ENCODE measurements at places on chromosomes 3 and 15. TPM values are rescaled to one million over a fixed set of nuclear protein-coding genes. Genes with fewer than 3 reads are reported as not detected.
A peak's percentile ranks its signal among the peaks of the same experiment; 100 is the strongest.

Gene MON1A
- 9.6 TPM for total RNA-seq

Gene RPP25
- total RNA-seq: 1.7 TPM

DNA sequence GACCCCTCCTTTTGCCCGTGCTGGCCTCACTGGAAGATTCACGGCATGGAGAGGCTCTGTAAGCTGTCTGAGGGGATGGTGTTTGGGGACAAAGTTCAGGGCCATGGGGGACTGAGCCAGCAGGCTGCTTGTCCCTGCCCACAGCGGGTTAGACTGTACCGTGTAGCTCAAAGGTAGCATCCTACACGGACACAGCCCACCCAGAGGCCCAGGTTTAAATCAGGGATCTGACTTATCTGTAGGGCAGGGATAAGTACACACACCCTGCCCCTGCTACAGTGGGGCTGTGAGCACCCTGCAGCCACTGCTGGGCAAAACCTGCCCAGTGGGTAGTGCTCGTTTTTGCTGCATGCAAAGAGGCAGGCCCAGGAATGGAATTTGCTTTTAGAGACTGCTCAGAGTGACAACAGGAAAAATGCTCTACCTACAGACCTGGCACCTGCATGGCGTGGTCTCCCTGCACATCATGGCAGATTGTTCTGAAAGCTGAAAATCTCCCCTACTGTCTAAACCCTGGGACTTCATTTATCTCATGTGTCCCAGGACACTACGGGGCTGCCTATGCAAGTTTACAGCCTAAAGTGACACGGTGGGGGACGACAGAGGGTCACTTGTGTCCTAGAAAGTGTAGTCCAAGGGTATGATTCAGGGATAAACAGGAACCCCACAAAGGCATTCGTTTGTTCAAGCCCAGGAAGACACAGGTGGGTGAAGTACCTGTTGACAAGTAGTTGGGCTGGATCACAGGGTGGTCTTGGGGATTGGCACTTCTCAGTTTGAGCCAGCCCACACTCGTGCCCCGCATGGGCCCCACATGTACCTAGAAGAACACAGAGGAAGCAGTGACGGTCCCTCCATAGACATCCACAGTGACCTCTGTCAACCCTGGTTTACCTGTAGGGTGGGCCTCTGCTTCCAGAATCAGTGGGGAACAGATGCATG, 27.7 kb downstream of the CHDH start:
- no peak for DNase-seq

- no peak for DNase-seq
Measured at GRCh38 chr3:5277612-5278236, 90.2 kb downstream of the EDEM1 start.

DNA sequence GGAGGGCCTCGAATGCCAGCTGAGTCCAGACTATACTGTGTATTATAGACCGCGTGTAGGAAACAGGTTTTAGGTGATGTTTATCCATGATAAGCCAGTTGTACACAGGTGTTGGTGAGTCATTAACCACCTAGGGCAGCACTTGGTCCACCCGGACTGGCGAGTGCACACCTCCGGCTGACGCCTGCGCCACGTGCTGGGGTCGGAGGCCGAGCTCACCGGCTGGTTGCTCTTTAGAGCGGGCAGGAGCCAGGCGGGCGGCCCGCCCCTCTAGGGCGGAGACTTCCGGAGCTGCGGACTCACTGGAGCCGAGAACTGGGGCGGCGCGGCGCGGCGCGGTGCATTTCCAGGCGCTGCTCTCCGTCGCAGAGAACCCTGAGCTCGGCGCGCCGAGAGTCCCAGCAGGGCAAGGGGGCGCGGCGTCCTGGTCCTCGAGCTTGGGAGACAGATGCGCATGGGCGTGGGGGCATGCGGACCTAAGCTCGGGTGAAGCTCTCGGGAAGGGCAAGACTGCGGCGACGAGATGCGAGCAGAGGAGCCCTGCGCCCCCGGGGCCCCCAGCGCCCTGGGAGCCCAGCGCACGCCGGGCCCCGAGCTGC, at the start of gene ESYT3:
Gene ESYT3 (plus strand): TSS at position 341 of the 599 bp plus-strand sequence. CDS start 183 bp downstream, at position 524.
- peak; percentile 74 for DNase-seq

DNA sequence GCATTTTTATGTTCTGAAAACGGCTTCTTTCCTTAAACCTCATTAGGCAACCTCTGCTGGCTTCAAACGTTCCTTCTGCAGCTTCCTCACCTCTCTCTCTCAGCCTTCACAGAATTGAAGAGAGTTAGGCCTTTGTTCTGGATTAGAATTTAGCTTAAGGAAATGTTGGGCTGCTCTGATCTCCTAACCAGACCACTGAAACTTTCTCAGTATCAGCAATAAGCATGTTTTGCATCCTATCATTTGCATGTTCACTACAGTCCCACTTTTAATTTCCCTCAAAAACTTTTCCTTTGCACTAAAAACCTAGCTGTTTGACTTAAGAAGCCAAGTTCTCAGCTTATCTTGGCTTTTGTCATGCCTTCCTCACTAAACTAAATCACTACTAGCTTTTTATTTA, 49.5 kb downstream of the SMARCC1 start:
- DNase-seq: no peak

DNA sequence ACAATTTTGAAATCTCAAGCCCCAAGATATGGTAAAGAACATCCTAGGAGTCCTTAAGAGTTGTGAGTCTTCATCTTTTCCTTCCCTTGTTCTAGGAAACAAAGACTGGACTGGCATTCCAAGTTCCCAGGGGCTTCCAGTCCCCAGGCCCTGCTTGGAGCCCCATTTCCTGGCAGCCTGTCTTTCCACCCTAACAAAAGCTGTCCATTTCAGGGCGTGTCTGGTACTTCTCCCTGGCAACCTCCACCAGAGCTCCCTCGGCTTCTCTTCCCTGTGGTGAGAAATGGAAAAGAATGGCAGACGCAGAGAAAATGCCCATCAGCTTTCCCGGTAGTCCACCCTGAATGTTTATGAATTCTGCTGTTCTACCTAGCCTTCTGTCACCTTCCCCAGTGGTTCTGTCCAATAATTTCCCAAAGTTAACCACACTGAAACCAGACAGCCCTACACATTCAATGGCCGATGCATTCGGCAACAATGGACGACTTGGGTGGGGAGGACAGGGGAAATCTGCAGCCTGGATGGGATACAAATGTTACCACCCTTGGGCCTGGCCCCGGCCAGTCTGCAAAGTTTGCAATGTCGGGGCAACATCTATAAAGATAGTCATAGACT, 6.8 kb downstream of the RAB6B start:
- no peak for DNase-seq

Gene CYFIP1
- 70.9 TPM for total RNA-seq

- peak; percentile 45 for DNase-seq
Measured at GRCh38 chr3:79018671-79019136, 749.1 kb downstream of the ROBO1 start.

Gene PPM1L
- 55.2 TPM for total RNA-seq

Gene DIPK2A
- total RNA-seq: 206 TPM

Gene ZNF385D
- 99.6 TPM for total RNA-seq

DNA sequence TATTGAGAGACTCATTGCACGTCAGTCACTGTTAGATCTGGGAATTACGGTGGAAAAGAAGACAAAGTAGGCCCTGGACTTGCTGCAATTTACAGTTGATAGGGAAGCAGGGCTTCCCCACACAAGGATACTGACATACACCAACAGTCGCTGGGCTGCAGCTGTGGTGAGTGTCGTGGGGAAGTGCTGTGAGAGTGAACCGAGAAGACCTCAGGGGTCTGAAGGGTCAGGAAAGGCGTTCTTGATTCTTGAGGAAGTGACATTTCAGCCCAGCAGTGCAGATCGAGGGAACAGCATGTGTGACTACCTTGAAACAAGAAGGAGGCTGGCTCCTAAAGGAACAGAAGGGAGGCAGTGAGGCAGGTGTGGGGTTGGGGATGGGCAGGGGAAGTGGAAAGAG, 22.5 kb downstream of the MYZAP start:
- no peak for DNase-seq

DNA sequence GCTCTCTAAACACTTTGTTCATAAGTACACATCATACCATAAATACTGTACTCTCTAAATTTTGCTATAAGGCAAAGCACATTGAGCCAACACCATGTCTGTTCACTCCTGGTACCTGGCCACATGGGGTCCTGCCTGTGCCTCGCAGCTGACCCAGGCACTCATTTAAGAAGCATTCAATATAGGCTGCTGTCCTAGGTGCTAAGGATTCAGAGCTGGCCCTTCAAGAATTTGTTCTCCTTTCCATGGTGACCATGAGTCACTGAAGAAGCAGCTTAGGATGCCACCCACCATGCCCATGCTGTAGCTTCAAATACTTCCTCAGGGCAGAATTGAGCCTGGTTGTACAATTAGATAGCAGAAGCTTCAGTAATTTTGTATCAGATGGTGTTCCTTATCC, 119.2 kb upstream of the ZBED2 start:
- DNase-seq: no peak

GRCh38 chr3:65979162-65979561, 59.6 kb downstream of the MAGI1 start:
- no peak for DNase-seq

Gene FBN1
- total RNA-seq: 38.6 TPM

GRCh38 chr15:80264031-80264430, 12.0 kb upstream of the CTXND1 start:
- no peak for DNase-seq

GRCh38 chr3:158532099-158532734, 38.8 kb upstream of the MLF1 start:
- peak; percentile 4 for DNase-seq

DNA sequence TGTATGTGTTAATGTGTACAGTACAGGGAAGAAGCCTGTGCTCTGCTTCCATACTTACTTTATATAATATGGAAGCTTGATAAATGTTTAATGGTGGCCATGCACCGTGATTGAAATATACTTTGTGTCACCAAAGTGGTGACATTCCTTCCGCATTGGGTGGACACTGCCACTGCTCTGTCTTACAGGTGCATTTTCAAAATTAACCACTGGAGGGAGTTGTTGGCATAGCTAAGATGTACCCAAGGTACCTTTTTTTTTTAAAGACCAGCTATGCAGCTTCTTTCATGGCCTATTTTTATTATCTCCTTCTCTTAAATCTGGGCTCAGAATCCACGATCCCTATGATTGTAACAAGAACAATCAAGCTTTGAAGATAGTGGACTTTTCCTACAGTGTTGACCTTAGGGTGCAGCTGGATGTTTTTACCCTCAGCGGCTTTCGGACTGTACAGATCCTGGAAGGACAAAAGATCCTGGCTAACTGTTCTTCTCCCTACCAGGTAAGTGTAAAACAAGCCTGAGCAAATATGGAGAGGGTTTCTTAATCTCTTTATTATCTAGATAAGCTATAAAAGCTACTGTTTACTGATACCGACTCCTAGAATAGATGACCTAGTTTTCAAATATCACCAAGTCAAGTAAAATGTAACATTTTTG, 21.6 kb upstream of the PAK6 start:
- DNase-seq: peak; percentile 77
